Cortex of kidney (tissue), 1 donor: ENCODE measurements at places on chromosomes 1 and 21.

DNA sequence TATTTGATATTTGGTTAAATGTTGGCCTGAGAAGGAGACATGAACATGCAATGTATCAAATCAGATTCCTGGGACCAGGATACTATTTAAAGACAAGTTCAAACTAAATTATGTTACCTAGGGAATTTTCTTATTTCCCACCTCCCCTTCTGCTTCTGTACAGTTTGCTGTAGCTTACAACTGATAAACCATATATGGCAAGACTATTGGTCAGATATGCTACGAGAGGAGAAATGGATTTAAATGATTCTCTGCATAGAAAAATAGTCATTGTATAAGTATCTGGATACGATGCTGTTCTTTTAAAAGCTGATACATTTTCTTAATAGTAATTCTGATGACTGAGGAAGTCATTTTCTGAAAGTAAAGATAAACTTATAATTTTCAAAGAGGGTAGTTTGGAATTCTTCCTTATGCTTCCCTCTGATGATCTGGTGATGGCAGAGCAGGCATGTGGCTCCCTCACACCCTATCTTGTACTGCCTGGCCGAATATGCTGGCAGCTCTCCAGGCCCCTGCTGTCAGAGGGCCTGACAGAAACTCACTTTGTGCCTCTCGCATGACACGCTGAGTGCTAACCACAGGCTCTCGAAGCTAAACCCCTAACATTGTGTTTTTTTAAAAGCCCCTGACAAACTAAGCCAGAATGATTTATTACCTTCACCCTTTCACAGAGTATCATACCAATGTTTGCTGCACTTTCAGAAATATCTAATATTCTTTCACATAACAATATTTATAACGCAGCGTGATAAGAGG lies 19.4 kb downstream of the RRP15 start:
- DNase-seq, result no peak

DNA sequence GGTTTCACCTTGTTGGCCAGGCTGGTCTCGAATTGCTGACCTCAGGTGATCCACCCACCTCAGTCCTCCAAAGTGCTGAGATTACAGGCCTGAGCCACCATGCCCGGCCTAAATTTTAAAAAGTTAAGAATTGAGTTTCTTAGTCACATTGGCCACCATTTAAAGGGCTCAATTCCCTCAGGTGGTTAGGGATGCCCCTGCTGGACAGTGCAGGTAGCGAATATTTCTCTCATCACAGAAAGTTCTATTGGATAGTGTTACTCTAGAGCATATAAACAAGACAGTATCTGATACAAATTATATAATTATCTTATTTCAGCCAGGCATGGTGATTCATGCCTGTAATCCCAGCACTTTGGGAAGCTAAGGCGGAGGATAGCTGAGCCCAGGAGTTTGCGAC lies 320.2 kb downstream of the ZP4 start:
- no peak for DNase-seq

DNA sequence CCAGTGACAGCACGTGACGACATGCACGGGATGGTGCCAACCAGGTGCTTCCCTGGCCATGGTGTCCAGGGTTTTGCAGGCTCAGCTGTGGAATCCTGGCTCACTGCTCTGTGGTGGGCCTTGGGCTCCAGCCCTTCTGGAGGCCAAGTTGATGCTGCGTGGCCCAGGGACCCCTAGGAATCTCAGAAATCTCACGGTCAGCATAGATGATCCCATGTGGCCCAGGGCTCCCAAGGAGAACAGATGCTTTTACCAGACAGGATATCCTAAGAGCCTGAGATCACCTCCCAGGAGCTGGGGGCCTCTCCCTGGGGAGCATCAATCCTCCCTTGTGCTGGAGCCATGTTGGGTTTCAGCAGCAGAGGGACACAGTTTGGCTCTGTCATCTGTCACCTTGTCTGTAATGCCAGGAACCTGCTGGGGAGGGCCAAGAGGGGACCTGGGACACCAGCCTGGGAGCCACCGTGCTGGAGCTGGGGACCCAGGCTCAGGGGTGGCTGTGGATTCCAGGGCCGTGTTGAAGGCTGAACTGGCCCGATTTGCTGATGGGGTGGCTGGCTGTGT lies 63.9 kb downstream of the TRIM11 start:
- no peak for DNase-seq

DNA sequence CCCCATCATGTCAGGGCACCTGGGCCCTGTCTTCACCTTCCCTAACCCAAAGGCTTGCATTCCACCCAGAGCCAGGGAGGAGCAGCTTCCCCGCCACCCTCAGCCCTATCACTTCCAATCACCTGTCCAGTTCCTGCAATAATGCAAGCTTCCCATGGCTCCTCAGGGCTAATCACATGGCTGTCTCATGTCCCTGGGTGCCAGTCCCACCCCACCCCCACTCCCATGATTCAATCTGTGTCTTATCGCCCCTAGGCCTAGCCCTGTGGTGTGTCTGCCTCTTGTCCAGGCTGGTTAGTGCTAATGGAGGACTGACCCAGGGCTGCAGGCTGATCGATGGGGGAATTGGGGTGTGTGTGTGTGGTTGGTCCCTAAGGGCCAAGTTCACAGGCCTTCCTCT lies 11.0 kb upstream of the PEAR1 start:
- no peak for DNase-seq

- DNase-seq, result no peak
These were observed 18.7 kb downstream of the UBL4B start for GRCh38 chr1:110130989-110131388.

- DNase-seq, result no peak
These were observed 31.0 kb upstream of the ZBTB18 start for GRCh38 chr1:244019982-244020485.

- no peak for DNase-seq
These were observed 241.1 kb upstream of the KIAA0040 start for GRCh38 chr1:175433532-175434282.

- DNase-seq, result no peak
These were observed 26.1 kb downstream of the PROK1 start for GRCh38 chr1:110477041-110477440.

GRCh38 chr1:33149453-33150190 lies 32.2 kb downstream of the TRIM62 start:
- DNase-seq, result no peak

DNA sequence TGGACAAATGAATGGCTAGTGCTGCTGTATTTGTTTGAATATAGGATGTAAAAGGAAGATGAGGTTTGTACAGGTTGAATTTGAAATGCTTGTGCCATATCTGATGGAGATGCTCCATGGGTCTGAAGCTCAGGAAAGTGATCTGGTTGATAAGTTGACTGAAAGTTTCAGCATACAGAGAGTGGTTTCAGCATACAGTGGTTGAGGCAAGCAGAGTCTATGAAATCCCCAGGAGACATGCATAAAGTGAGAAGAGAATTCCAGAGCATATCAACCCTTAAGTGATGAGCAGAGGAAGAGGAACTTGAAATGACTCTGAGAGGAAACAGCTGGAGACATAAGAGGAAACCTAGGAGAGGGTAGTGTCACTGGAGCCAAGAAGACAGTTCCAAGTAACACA lies 21.7 kb downstream of the TCHHL1 start:
- no peak for DNase-seq

GRCh38 chr1:74402873-74403272 lies 109.5 kb downstream of the LRRC53 start:
- no peak for DNase-seq

DNA sequence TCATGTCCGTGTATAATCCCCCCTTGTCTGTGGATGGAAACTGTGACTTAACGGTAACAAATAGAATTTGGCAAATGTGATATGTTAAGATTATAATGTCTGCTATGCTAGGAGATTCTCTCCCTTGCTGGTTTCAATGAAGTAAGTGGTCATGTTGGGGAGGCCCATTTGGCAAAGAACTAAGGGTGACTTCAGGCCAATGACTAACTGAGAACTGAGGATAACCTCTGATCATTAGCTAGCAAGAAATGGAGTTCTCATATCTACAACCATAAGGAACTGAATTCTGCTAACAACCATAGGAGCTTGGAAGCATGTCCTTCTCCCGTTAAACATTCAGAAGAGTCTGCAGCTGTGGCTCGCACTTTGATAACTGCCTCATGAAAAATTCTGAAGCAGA lies 2.3 kb downstream of the IFI44L start:
- DNase-seq, result no peak

- DNase-seq, result no peak
These were observed 109.8 kb downstream of the PATJ start for GRCh38 chr1:61851849-61852669.

GRCh38 chr1:232597721-232598120 lies 32.2 kb downstream of the SIPA1L2 start:
- no peak for DNase-seq

- DNase-seq, result no peak
These were observed 27.1 kb downstream of the SAMSN1 start for GRCh38 chr21:14519000-14519399.

DNA sequence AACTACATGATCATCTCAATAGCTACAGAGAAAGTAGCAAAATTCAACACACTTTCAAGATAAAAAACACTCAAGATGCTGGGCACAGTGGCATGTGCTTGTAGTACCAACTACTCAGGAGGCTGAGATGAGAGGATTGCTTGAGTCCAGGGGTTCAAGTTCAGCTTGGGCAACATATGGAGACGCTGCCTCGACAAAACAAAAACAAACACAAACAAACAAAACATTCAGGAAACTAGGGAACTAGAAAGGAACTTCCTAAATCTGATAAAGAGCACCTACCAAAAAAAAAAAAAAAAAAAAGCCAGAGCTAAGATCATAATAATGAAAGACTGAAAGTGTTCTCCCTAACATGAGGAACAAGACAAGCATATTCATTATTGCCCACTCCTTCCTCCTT lies 22.8 kb upstream of the RNF186 start:
- DNase-seq, result no peak

- DNase-seq, result no peak
These were observed 7.5 kb downstream of the MPL start for GRCh38 chr1:43345120-43345519.

- no peak for DNase-seq
These were observed 33.9 kb upstream of the PTPRC start for GRCh38 chr1:198604975-198605374.

GRCh38 chr1:23421753-23422240 lies 2.8 kb downstream of the TCEA3 start:
- no peak for DNase-seq

DNA sequence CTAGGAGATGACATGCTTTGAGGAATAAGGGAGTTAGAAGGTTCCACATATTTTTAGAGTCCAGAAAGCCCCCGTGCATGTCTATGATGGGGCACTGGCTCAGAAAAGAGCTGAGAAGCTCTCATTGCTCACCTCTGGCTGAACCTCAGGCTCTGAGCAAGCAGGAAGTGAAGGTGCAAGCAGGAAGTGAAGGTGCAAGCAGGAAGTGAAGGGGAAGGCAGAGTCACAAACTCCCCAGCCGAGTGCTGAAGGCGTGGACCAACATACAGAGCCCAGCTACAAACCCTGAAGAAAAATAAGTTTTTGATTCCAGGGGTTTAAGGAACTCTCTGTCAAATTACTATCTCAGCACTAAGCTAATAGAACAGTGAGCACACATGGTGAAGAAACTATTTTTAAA lies 7.0 kb downstream of the KRTAP10-8 start:
- DNase-seq, result no peak

DNA sequence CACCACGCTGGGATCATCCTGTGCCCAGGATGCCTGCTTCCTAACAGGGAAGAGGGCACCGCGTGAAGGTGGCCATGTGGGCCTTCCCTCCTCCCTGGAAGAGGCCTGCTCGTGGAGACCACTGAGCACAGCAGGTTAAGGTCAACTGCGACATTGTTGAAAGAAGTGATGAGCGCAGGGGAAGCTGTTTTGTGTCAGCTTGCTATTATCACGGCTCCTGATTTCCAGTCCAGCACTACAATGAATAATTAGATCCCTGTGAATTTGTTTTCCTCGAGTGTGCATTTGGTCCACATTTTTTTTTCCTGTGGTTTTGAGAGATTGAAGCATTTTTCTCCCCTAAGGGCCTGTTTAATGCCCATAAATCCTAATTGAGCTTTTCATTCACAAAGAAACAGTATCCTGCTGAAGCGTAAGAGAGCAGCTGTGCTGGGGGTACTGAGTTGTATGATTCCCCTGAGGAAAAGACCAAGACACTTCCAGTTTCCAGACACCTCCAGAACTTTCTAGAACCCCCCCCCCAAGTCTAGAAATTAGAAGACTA lies 204.9 kb downstream of the KCNJ6 start:
- no peak for DNase-seq

- DNase-seq, result no peak
These were observed 10.7 kb upstream of the COL16A1 start for GRCh38 chr1:31714442-31715086.

DNA sequence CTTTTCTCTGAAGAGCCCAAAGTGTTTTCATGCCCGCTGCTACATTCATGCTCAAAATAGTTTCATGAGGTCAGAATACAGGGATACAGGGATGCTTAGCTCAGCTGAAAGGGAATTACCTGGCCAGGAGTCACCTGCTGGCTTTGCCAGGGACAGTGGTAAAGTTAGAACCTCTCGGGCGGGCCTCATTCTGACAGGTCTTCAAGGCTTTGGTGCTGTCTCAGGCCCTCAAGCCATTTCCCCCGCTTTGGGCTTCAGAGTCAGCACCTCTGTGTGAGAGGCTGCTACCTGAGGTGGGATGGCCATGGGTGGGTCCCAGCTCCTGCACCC lies 5.5 kb downstream of the RASSF5 start:
- no peak for DNase-seq

- DNase-seq, result no peak
These were observed 782 bp downstream of the CSDE1 start for GRCh38 chr1:114756949-114757454.

GRCh38 chr1:108829498-108829916 lies 27.4 kb downstream of the AKNAD1 start:
- no peak for DNase-seq

DNA sequence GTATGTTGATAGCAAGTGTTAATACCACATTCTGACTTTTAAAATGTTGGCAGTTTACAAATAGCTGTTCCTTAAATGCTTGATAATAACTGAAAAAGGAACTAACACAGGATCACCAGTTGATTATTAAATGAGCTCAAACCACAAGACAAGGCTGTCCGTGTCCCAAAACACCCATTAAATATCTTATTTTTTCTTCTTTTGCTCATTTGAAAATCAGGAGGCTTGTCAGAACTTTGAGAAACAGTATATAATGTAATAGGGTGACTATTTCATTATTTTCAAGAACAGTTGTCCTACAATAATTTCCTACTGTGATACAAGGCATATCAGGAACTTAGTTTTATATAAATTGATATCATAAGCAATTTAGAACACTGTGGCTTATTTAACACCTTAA lies 2.7 kb downstream of the CDKN2C start:
- DNase-seq, result no peak

- no peak for DNase-seq
These were observed 65.7 kb downstream of the NPHS2 start for GRCh38 chr1:179510038-179510437.

DNA sequence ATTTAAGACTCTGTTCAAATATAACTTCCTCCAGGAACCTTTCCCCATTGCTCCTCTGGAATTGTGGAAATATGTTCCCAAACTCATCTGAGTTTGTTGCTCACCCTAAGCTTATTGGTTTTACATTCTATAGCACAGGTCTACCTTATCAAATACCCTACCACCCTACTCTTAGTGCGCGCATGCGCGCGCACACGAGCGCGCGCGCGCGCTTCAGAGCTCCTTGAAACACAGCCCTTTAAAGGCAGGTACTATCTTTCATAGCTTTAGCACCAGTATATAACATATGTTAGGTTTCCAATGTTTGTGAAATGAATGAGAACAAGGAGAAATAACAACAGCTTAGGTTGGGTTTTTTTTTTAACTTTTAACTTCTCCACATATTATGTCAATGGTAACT lies 3.5 kb downstream of the IPP start:
- no peak for DNase-seq
